ENCODE measurements at places on chromosomes 16 and 17.

- no peak for DNase-seq
These were observed at the start of gene KRTAP4-16 for GRCh38 chr17:41101586-41102259. Gene KRTAP4-16, minus strand, starts transcription at chr17:41102209. Its CDS starts 0 bp downstream, at chr17:41102209.

- peak; percentile 93 for DNase-seq
These were observed at the start of gene DBF4B for GRCh38 chr17:44708401-44709263. Gene DBF4B, plus strand, starts transcription at chr17:44708665. Its CDS starts 156 bp downstream, at chr17:44708821.

DNA sequence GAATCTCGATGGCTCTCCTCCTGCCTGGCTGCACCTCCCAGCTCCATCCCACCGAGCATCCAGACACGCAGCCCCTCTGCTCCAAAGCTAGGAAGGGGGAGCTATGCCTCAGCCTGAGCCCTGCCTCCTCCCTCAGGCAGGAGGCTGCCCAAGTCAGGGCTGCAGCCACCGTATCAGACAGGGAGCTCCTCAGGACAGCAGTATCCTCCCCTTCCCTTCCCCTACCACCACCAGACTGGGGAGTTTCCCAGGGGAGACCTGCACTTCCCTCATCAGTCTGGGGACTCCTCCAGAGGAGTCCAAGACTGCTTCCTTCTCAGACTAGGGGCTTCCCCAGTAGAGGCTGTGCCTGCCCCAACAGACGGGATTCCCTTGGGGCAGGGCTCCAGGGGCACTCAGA lies 17.5 kb downstream of the TMEM132E start:
- no peak for DNase-seq

DNA sequence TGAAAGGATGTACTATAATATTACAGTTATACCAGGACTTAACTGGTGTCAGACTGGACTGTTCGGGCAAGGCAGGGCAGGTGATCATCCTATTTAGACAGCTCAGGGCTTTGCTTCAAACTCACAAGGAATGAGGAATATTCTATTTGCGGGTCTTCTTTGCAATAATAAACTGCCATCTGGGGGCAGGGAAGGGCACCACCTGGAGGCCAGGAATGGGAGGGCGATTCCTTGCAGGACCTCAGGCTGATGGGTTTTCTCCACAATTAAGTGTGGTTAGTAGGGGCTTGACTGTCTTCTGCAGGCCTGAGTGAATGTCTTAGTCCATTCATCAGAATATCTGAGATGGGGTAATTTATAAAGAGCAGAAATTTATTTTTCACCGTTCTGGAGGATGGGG lies 424.1 kb downstream of the CA10 start:
- DNase-seq = no peak

- DNase-seq = peak; percentile 42
These were observed 829 bp downstream of the PITPNM3 start for GRCh38 chr17:6555331-6556120.

GRCh38 chr17:66949501-66949900 lies 15.0 kb upstream of the CACNG4 start:
- no peak for DNase-seq

- peak; percentile 16 for DNase-seq
These were observed 36.4 kb downstream of the EFCAB5 start for GRCh38 chr17:29977836-29978235.

DNA sequence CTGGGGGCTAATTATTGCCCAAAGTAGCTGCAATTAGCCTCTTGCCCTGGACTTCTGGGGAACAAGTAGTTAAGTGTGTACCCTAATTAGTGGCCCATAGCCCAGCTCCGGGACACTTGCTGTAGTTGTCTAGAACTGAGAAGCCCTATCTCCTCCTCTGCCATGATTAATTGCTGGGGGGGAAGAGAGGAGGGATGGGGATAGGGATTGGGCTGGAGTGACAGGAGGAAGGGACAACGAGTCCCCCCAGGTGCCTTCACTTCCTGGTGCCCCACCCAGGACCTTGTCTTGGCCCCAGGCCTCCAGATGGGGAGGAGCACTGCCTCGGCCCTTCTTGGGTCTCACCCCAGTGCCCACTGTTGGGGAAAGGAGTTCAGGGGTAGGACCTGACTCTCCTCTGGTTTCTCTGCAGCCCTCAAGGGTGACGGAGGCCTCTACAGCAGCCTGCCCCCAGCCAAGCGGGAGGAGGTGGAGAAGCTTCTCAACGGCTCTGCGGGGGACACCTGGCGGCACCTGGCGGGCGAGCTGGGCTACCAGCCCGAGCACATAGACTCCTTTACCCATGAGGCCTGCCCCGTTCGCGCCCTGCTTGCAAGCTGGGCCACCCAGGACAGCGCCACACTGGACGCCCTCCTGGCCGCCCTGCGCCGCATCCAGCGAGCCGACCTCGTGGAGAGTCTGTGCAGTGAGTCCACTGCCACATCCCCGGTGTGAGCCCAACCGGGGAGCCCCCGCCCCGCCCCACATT lies 17.4 kb downstream of the NGFR start:
- DNase-seq = no peak

- peak; percentile 70 for DNase-seq
These were observed 3.6 kb upstream of the HS3ST3B1 start for GRCh38 chr17:14297161-14297851.

DNA sequence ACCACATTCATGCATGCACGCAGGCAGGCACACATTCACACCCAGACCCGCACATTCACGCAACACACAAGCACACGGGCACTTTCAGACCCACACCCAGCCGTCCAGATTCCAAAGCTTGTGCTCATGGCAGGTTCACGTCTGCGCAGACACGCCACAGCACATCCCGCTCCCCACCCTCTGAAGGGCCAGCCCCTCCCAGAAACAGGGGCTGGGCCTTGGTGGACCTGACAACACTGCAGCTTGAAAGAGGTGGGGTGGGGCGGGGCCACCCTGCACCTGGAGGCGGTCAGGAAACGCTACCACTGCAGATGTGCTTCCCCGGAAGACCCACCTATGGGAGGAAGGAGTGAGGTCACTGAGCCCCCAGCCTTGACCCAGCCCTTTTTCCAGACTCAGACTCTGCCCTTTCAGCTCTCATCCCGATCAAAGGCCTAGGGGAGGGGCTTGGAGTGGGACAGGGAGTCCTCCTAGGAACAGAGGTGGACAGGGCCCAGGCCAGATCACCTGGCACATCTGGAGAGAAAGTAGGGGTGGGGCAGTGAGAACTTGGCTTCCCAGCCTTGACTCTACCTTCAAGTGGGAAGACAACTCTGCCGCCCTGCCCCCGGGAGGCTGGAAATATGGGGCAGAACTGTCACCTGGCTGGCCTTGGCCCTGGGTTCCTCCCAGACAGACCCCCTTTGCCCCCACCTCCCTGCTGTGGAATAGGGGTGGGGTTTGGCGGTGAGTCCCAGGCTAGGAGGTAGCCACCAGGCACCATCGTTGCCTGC lies 11.0 kb downstream of the P3H4 start:
- no peak for DNase-seq

GRCh38 chr17:74466111-74466827 lies at the start of gene CD300A:
Gene CD300A, plus strand, starts transcription at chr17:74466634. Its CDS starts 70 bp downstream, at chr17:74466704.
- no peak for DNase-seq

- no peak for DNase-seq
These were observed 165.8 kb downstream of the MAF start for GRCh38 chr16:79434771-79435170.

- peak; percentile 39 for DNase-seq
These were observed 48.6 kb upstream of the XYLT1 start for GRCh38 chr16:17519101-17519955.

- DNase-seq = no peak
These were observed 12.2 kb upstream of the BEAN1 start for GRCh38 chr16:66414891-66415290.

GRCh38 chr17:64747938-64748540 lies 85.9 kb upstream of the SMURF2 start:
- DNase-seq = peak; percentile 55

- no peak for DNase-seq
These were observed 99.6 kb downstream of the ABCC1 start for GRCh38 chr16:16048904-16049582.

- DNase-seq = peak; percentile 95
These were observed 45.0 kb upstream of the SMURF2 start for GRCh38 chr17:64707050-64707591.

GRCh38 chr16:12677502-12677901 lies 126.2 kb downstream of the CPPED1 start:
- DNase-seq = no peak

DNA sequence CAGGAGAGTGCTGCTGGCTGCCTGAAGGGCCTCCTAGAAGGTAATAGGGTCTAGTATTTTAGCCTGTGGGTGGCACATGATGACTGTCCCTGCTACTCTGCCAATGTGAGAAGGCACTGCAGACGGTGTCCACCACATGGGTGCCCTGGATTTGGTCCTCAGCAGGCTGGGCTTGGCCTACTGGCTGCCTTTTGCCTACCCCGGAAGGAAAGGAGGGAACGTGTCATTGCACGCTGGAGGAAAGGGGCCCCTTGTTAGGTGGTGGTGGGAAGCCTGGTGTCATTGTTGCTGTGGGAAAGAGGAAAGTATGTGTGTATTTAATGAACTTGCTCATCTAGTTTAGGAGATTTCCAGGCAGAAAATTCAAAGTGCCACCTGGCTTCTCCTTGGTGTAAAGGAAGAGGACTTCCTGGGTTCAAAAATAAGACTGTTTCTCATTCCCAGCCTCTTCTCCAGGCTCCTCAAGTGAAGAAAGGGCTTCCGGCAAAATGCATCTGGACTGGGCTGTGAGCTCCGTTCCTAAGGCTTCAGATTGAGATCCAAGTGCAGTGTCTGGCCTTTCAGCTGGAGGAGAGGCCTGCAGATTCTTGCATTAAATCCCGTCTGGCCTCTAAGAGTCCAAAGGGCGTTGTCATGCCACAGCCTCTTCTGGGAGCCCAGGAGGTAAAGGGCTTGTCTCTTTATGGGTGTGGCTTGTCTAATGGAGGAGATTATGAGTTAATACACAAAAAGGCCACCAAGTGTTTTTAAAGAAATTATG lies 55.1 kb downstream of the RPTOR start:
- no peak for DNase-seq

- DNase-seq = no peak
These were observed 192.2 kb upstream of the HS3ST3A1 start for GRCh38 chr17:13793951-13794350.

DNA sequence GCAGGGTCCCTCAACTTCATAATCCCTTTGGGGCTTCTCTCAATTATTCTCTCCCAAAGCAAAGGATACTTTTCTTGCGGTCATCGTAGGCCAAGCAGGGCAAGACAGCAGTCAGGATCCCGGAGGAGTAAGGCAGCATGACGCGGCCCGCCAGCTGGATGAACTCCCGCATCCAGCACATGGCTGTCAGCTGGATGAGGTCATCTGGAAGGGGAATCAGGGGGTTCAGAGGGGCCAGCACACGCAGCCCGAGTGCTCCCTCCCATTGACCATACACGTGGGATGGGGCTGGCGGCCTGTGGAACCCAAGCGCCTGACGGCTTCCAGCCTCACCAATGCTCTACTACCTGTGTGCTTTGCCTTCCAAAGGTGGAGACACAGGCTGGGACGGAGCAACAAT lies 19.2 kb downstream of the VAC14 start:
- DNase-seq = no peak

DNA sequence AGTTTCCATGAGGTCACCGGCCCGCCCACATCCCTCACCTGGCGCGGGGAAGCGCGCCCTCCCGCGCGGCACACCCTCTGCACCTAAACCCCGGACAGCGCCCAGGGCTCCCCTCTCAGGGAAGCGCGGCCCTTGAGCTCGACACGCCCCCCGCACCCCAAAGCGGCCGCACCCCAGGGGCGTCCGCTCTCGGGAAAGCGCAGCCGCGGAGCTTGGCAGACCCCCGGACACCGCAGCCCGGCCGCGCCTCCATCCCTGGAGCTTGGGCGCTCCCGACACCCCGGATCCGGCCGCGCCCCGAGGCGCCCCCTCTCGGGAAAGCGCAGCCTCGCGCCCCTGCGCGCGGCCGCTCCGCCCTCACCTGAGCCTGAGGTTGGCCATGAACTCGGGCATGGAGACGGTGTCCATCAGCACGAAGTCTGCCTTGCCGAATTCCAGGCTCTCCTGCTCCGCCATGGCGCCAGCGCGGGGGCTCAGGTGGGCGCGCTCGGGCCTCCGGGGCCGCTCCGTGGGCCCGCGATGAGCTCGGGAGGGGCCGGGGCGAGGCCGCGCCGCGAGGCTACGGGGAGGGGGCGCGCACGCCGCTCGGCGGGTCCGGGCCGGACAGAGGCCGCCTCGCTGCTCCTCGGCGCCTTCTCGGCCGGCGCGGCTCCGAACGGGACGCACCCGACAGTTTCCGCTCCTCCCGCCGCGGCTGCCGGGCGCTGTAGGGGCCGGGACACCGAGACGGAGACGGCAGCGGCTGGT lies at the start of gene MYO1D:
Gene MYO1D (minus strand): TSS at position 708 of the 747 bp plus-strand sequence. CDS start 252 bp downstream, at position 456.
- DNase-seq = peak; percentile 40

DNA sequence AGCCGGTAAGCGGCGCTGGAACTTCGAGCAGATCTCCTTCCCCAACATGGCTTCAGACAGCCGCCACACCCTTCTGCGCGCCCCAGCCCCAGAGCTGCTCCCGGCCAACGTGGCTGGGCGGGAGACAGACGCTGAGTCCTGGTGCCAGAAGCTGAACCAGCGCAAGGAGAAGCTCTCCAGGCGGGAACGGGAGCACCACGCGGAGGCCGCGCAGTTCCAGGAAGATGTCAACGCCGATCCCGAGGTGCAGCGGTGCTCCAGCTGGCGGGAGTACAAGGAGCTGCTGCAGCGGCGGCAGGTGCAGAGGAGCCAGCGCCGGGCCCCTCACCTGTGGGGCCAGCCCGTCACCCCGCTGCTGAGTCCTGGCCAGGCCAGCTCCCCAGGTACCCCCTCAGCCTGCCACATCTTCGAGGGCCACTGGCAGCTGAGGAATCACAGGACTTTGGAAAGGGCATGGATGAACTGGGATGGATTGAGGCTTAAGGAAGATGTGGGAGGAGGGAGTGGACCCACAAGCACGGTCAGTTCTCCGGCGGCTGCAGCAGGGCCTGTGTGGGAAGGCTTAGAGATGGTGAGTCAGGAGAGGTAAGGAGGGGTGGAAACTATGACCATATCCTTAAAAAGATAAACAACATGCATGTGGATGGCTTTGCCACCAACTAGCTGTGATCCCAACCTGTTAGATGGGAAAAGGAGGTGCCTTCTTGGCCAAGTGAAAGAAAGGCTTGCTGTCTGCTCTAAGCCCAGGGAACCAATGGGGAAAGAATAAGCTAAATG lies 3.4 kb upstream of the LLGL2 start:
- no peak for DNase-seq

- DNase-seq = peak; percentile 71
These were observed 17.5 kb upstream of the MTMR4 start for GRCh38 chr17:58531661-58532554.

DNA sequence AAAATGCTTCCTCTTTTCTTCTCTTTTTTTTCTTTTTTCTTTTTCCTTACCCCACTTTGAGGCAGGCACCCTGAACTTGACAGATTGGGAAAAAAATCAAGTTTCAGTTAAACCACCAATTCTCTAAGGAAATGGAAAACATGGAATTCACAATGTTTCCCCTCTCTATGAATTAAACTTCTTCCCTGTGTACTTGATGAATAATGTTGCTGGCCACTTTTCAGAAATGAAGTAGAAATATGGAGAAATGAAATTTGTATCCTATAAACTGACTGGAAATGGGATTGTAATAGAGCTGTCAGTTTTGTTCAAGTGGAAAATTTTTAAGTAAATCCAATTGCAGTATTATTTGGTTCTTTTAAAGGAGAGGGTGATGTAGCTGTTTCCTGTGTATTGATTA lies 129.8 kb downstream of the CLEC16A start:
- DNase-seq = no peak

- no peak for DNase-seq
These were observed 20.5 kb downstream of the EIF4A3 start for GRCh38 chr17:80126449-80126715.

- DNase-seq = no peak
These were observed 481.9 kb upstream of the ERCC4 start for GRCh38 chr16:13438064-13438463.

GRCh38 chr16:29643596-29643995 lies 19.5 kb upstream of the SPN start:
- no peak for DNase-seq

- no peak for DNase-seq
These were observed at the start of gene RPRML for GRCh38 chr17:46979147-46979863. Gene RPRML, minus strand, starts transcription at chr17:46979253. Its CDS starts 246 bp downstream, at chr17:46979007.

GRCh38 chr16:75372236-75372856 lies 61.0 kb downstream of the CFDP1 start:
- no peak for DNase-seq

All from hepatic stellate cell (primary cell).